ENCODE measurements at places on chromosomes 13 and 19.

GRCh38 chr19:41597600-41598041 lies 21.7 kb downstream of the CEACAM21 start:
- peak; percentile 59 for DNase-seq

DNA sequence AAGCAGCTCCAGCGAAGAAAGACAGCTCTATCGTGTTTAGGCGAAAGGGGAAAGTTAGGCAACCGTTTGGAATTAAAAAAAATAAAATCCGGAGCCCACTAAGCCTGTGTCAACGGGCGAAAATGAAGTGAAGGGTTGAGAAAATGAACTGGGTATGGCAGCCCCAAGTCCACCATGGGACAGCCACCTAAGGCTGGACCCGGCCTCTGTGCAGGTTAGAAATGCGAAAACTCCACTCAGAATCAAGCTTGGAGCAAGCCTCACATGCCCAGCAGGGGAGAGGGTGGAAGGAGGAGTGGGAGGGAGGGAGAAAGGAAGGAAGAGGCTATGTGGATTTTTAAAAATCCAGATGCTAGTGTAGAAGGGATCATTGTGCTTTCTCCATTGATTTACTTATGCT lies 101.2 kb downstream of the IRS2 start:
- no peak for DNase-seq

DNA sequence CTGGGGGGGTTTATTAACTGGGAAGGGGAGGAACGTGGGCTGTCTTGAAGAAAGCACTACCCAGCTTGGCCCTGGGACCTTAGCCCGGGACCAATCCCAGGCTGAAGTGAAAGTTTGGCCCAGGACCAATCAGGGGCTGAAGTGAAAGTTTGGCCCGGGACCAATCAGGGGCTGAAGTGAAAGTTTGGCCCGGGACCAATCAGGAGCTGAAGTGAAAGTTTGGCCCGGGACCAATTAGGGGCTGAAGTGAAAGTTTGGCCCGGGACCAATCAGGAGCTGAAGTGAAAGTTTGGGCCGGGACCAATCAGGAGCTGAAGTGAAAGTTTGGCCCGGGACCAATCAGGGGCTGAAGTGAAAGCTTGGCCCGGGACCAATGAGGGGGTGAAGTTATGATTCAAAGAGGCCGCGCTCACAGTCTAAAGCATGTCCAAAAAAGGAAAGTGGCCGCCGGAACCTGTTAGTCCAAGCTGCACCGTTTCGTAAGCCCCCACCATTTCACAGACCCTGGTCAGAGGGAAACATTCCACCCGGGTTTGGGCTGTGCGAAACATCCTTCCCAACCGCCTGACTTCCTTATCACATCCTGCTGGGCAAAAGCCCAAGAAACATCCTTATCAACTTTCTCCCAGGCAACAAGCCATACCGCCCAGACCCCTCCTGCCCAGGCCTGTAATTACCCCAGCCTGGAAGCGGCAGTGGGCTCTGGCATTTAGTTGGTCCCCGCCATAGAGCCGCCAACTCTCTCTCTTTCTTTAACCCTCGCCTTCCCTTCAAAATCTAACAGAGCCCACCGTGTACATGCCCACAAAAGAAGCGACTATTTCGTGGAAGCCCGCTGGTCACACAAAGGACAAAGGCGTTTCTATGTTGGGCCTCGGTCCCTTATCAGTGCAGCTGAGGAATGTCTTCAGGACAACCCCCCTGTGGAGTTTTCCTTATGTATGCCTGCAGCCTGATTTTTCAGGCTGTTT lies 1.1 kb downstream of the ZNF850 start:
- DNase-seq: no peak

GRCh38 chr19:18589380-18590272 lies 1.0 kb downstream of the REX1BD start:
- peak; percentile 45 for DNase-seq

GRCh38 chr13:109704771-109705635 lies 81.4 kb downstream of the IRS2 start:
- DNase-seq: no peak

- DNase-seq: peak; percentile 27
These were observed 1.5 kb upstream of the CEACAM5 start for GRCh38 chr19:41706741-41707501.

All from activated CD4-positive, CD25-positive, alpha-beta regulatory T cell treated with anti-CD3 and anti-CD28 coated beads, Interleukin-2, amount 50 U/mL, for 16 hours (primary cell).